ENCODE measurements at places on chromosomes 2 and 18.

- DNase-seq = no peak
Measured at GRCh38 chr2:231069379-231070054, 12.8 kb downstream of the PSMD1 start.

DNA sequence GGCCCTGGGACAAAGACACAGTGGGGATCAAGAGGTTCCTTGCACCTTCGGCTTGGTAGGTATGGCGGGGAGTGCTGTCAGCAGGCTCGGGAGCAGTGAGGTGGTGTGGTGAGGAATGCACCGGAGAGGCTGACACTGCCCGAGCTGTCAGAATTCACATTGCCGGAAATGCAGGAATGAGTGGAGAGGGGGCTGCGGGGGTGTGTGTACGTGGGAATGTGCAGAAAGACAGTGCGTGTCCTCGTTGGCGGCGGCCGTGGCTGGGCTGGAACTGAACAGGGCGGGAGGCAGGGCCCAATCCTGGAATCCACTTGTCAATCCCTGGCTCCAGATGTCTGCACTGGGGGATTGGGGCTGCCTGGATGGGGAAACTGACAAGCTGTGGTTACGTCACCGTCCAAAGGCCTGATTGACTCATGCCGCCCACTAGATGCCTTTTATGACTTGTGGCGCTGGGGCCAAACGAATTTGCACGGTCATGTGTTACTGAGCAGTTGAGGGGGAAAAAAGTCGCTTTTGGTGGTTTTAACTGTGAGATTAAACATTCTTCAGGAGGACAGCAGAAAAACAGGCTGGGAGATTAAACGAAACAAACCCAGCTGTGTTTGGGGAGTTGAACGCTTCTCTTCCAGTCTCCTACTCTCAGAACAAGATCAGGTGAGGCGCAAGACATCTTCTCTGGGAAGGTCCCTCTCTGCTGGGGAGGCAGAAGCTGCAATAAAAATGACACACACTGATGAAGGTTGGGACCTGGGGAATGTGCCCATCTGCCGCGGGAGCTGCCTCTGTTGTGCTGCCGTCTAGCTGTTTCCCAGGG, 189.4 kb upstream of the GLI2 start:
- DNase-seq = no peak

- DNase-seq = no peak
Measured at GRCh38 chr18:50578030-50578429, 18.1 kb downstream of the MAPK4 start.

GRCh38 chr2:211367293-211367692, 810.9 kb downstream of the CPS1 start:
- no peak for DNase-seq

Measured in stimulated activated CD8-positive, alpha-beta memory T cell treated with anti-CD3 and anti-CD28 coated beads, Interleukin-4, amount 100 ng/mL, for 1 hour (primary cell).